Stimulated activated CD8-positive, alpha-beta memory T cell treated with anti-CD3 and anti-CD28 coated beads, Interleukin-15, amount 100 ng/mL, for 48 hours (primary cell): ENCODE measurements at places on chromosomes 1 and 21.
A peak's percentile ranks its signal among the peaks of the same experiment; 100 is the strongest.

DNA sequence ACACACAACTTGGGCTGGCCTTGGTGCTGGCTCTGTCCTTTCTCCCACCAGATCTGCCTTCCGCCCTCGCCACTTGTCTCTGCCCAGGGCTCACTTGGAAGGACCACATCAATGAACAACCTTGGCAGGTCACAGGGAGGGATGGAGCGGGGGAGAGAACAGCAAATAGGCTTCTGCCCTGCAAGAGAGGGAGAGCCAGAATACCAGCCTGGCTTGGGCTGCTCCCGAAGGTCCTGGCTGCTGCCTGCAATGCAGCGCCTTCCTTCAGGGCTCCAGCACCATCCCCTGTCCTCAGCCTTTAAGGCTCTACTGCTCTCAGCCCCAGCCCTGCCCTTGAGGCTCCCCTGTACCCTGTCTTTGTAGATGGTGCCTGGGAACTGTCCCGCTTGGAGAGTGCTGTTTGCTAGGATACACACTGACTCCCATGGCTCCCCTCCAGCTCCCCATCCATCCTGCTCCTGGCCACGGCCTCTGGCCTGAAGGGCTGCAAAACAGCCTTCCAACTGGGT, 43.8 kb downstream of the HIVEP3 start:
- no peak for DNase-seq

- no peak for DNase-seq
Measured at GRCh38 chr21:44722731-44723130, 11.4 kb upstream of the TSPEAR start.

- no peak for DNase-seq
Measured at GRCh38 chr1:90384193-90384592, 332.9 kb downstream of the BARHL2 start.

- DNase-seq, result no peak
Measured at GRCh38 chr21:35335951-35336446, 286.9 kb upstream of the RUNX1 start.

GRCh38 chr1:42431514-42431913, 24.3 kb downstream of the ZMYND12 start:
- no peak for DNase-seq

- no peak for DNase-seq
Measured at GRCh38 chr1:167146903-167147539, 53.1 kb downstream of the STYXL2 start.

DNA sequence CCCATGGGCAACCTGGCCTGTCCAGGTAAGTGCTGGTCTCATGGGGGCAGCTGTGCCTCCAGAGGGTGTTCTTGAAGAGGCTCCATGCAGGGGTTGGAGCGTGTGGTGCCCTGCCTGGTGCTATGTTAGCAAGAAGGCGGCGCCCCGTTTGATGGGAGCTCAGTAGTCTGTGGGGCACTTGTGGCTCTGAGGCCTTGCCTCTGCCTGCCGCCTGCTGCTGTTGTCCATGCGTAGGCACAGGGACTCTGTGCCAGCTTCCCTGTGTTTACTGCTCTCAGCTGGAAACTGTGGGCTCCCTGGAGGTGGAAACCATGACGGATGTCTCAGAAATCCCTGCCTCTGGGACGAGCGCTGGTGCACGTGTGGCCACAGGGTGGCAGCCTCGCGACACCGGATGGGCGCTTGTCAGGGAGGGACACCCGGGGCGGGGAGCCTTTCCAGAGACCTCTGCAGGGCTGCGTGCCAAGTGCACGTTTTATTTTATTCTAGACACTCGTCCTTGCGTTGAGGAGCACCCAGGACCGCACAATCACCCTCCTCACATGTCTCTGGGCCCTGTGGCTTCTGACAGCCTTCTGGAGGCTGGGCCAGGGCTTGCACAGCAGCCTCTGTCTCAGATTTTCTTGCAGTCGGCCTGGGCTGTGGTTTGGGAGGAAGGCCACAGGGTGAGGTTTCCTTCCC, 27.1 kb downstream of the SNAP47 start:
- peak; percentile 76 for DNase-seq

DNA sequence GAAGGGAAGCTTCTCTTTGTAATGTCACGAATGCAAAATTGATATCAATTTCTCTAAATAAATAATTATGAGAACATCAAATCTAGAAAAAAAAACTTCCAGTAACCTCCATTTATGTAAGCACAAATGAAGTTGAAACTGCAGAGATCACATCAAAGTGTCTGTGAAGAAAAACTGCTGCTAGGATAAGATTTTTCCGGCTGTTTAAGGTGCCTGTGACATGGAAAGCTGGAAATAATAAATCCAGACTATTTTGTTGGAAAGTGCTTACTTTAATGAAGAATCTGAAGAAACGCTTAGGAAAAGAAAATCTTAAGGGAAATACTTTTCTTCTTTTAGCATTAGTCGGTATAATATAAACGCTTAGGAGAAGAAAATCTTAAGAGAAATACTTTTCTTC, 57.0 kb downstream of the CHRM3 start:
- no peak for DNase-seq

- DNase-seq, result peak; percentile 49
Measured at GRCh38 chr1:65812065-65812464, 19.4 kb downstream of the PDE4B start.

GRCh38 chr1:244350027-244350426, 101.7 kb downstream of the ADSS2 start:
- no peak for DNase-seq

GRCh38 chr1:18943914-18944572, 12.4 kb downstream of the IFFO2 start:
- DNase-seq, result no peak

DNA sequence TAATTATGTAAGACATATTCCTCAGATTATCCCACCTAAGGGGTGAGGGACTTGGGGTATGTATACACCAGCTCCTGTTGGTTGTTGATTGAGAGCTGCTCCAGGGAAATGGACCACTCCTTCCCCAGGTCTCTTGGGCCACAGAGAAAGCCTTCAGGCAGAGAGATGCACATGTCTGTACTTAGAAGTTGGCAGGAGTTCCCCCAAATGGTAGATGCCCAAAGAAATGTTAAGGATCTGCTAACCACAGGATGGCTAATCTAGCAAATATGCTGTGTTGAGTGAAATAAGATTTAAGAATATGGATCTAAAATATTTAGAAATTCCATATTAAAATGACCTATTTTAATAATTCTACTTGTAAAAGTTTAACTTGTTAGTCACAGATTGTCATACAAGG, 100.8 kb upstream of the DNAH14 start:
- no peak for DNase-seq

GRCh38 chr1:183831311-183831710, 26.4 kb downstream of the RGL1 start:
- no peak for DNase-seq

DNA sequence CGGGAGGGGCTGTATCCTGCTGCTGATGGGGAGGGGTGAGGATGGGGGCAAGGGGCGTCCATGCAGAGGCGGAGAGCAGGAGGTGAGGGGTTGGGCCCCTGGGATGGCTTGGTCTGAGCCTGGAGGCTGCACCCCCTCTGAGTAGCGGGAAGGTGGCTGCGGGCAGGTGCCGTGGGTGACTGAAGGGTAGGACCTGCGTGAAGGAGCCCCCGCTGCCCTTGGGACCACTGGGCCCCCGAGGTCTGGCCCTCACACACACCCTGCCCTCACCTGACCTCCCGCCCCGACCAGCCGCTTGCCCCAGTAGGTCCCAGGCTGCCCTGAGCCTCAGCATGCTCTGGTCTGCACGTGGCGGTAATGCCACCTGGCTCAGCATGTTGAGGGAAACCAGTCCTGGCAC, 12.8 kb upstream of the SKI start:
- DNase-seq, result no peak

DNA sequence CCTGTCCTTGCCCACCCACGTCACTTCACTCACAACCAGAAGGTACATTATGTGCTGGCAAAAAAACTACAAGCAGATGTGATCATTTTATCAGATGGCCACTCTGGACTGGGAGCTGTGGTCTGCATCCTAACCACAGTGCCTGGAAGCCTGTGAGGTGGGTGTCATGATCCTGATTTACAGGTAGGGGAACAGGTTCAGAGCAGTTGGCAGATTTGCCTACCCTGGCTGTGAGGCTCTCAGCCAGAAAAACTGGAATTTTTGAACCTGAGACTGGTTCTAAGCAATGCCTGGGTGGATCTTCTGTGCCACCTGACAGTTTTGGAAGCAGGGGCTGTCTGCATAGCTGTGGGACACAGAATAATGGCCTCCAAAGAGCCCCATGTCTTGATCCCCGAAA, 150.8 kb downstream of the SYF2 start:
- no peak for DNase-seq

GRCh38 chr21:43312751-43313169, 114.2 kb downstream of the SIK1 start:
- no peak for DNase-seq

GRCh38 chr1:7561936-7562728, 209.0 kb upstream of the VAMP3 start:
- DNase-seq, result no peak

GRCh38 chr1:217747156-217747769, 116.1 kb downstream of the SPATA17 start:
- no peak for DNase-seq

GRCh38 chr1:200867018-200867811, 5.6 kb upstream of the GPR25 start:
- no peak for DNase-seq

GRCh38 chr1:225777058-225777582, 506 bp upstream of the SRP9 start:
- DNase-seq, result no peak

GRCh38 chr1:46991083-46991923, 32.2 kb upstream of the CYP4X1 start:
- no peak for DNase-seq

DNA sequence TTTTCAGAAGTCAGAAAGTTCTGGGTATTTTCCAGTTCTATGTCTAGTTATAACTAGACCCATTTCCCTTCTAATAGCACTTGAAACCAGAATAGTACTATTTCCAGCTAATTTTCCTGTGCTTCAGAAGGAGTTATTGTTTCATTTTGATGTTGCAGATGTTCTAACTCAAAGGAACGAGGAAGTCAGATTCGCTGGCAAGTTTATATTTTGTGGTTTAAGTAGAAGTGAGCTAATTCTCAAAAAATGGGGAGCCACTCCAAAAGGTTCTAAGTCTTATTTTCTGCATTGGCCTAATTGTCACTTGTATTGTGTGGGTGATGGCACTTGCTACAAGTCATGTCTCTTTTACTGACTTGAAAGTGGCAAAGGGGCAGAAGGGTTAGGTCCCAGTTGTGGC, 18.1 kb downstream of the CCDC185 start:
- DNase-seq, result no peak

DNA sequence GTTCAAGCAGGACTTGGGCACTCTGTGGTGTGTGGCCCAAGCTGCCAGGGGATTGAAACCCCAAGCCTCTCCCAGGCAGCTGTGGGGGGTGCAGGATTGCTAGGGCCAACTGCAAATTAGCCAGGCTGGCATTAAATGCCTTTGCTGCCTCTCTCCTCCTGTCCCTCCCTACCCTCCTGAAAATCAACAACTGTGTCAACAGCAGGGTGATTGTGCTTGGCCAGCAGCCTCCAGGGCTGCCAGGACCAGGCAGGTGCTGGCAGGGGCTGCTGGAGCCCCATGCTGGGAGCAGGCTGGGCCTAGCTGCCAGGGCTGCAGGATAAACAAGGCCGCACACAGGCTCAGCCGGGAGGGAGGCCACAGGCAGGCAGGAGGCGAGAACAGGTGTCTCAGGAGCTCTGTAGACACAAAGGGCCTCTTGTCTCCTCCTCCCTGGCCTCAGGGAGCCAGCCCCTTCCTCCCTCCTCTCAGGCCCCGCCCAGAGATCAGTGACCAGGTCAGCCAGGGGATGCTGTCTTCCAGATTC, 11.4 kb downstream of the SOX13 start:
- DNase-seq, result no peak

DNA sequence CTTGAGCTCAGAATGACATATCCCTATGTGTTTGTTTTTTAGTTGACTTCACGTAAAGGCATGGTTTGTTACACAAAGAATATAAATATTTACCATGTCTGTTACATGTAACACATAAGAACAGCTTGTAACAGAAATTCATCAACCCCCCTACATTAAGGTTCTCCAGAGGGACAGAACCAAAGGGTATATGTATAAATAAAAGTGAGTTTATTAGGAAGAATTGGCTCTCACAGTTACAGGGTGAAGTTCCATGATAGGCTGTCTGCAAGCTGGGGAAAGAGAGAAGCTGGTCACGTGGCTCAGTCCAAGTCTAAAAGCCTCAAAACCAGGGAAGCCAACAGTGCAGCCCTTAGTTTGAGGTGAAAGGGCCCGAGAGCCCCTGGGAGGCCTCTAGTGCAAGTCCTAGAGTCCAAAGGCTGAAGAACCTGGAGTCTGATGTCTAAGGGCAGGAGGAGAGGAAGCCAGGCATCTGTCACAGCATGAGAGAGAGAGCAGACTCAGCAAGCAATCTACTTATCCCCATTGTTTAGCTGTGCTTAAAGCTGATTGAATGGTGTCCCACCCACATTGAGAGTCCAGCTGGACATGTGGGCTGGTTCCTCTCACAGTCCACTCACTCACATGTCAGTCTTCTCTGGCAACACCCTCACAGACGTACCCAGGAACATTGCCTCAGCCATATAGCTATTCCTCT, 15.8 kb downstream of the THRAP3 start:
- DNase-seq, result no peak

GRCh38 chr1:159122005-159122621, 45.5 kb upstream of the AIM2 start:
- no peak for DNase-seq

DNA sequence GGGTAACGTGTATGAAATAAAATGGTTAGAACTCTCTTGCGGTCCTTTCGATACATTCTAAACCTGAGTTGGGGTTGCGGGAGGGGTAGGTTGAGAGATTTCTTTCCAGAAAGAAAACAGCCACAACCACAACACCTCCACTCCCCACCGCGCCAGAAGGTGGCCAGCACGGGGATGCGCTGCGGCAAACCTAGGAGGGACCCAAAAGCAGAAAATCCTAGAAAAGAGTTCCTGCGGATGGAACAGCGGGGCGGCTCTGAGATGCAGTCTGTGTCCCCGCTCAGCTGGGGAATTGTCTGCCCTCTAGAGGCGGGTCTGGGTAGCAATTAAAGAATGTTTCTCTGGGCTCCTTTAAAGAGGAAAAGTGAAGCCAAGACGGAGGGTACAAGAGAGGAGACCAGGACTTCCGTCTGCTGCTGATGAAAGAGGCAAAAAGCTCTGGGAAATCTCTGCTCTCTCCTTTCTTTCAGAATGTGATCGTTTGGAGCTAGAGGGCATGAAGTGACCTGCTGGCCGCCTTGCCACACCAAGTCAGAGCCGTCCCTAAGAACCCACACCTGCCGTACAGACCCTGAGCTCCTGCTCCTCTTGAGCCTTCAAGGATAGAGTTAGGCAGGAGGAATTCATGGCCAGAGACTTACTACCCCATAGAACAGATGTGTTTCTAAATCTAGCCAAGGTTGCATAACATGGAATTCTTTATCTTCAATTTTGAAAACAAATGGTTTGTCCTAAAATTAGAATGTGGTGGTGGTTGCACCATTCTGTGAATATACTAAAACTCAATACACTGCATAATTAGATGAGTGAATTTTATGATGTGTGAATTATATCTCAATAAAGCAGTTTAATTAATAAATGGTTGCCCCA, 46.5 kb upstream of the COA6 start:
- peak; percentile 36 for DNase-seq

- DNase-seq, result no peak
Measured at GRCh38 chr1:145936247-145936646, 9.0 kb upstream of the RBM8A start.

GRCh38 chr1:226738421-226738994, 574 bp downstream of the ITPKB start:
- DNase-seq, result no peak
